ENCODE measurements at places on chromosomes 7 and 10.

DNA sequence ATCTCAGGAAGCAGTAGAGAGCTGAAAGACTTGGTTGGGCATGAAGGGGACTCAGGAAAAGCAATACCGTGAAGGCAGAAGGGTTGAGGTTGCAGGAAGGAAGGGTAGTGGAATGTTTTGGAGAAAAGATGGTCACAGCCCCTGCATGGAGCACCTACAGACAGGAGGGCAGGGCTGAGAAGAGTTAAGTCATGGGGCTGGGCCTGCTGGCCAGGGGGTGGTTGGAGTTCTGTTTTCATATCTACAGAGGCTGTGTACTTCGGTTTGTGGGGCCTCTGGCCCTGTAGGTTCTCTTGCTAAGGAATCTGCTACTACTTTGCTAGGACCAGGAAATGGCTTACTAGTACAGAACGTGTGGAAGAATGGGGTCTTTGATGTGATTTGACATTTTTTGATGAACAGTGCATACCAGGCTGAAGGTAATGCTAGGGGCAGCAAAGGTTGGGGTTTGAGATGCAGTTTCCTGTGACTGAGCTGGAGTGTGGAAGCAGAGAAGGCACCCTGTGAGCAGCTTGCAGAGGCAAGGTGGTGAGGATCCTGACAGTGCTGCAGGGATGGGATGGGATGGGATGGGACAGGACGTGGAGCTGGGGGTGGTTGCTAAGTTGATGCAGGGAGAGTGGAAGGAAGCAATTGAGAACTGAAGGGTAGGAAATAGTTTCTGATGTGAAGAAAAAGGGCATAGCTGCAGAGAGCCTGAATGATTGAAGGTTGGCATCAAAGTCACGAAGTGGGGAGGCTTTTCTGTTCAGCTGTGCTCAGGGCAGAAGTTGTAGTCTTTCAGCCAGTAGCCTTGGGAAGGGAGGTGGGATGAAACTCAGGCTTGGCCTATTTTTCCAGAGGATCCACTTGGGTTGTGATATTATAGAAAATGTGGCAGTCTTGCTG, 7.8 kb downstream of the RPS24 start:
- no peak for DNase-seq

DNA sequence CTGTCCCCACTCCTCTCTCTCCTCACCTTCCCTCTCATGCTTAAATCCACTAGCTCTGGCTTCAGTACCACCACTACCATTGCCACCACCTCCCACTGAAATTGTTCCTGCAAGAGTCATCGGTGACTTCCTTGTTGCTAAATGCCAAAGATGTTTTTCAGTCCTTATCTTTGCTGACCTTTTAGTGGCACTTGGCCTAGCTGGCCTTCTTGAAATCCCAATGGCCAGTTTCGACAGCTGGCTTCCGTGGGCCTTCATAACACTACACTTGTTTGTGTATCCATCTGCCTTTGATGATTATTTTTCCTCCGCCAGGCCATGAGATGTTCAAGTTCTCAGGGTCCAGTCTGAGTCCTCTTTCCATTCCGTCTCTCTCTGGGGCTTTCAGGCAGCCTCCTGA, 118.2 kb upstream of the NANOS1 start:
- no peak for DNase-seq

- no peak for DNase-seq
These were observed 491.1 kb upstream of the KLF6 start for GRCh38 chr10:4276151-4276550.

DNA sequence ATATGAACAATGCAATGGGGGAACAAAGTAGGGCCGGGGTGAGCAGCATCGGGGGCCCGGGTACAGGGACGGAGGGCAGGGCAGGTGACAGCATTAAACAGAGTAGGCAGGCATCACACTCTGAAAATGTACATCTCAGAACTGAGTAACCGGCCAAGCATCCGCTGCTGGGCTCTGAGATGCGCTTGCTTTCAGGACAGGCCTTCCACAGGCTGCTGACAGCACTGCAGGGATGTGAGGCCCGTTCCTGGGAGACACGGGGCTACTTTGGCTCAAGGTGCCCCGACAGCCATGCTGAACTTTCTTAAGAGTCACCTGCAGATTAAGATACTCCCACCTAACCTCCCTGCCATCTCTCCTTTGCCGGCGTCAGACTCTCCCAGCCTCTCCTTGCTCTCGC, 64.3 kb upstream of the FGFR2 start:
- no peak for DNase-seq

DNA sequence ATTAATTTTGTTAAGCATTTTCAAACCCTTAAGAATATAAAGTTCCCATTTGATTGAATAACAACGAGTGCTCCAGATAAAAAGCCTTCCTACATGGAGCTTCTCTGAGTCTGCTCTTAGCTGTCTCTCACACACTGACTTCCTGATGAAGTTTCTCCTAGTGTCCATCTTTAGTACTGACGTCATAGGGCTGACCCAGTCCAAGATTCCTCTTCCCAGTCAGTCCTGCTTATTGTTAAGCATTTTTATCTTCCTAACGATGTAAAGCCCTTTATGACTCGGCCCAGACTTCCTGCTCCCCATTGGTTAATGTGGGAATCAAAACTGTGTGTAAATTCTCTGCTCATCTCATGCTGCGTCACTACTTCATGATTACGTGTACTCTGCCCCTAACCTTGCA, 398.8 kb downstream of the TFEC start:
- no peak for DNase-seq

DNA sequence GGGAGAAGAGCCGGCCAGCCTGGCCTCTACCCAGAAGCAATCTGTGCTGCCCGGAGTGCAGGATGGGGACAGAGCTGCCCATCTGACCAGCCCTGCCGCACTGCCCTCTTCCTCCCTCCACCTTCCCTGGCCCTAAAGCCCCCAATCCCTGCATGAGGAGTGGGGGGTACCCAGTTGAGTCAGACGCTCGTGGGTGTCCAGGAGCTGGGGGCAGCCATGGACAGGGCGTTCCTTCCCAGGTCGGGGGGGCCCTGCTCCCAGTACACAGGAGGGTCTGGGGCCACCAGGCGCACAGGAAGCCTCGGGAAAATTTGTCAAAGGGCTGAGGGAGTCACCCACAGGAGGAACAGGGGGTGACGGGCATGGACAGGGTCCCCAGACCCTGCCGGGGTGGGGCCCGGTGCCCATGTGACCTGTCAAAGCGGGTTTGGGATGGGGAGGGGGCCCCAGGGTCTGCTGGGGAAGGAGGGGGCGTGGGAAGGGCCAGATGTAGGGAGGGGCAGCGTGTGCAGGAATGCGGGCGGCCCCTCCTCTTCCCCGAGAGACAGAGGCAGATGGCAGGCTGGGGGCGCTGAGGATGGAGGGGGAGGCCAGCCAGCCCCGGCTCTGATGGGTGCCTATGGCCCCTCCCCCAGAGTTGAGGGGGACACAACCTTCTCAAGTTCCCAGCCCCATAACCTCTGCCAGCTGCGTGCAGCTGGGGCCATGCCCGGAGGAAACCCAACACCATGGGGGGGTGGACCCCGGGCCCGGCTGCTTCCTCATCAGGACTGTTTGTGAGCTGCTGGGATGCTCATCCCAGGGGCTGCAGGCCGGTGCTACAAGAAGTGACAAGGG, 21.5 kb upstream of the GRIFIN start:
- DNase-seq, result no peak

GRCh38 chr7:50684011-50684712, 98.5 kb downstream of the GRB10 start:
- DNase-seq, result no peak

DNA sequence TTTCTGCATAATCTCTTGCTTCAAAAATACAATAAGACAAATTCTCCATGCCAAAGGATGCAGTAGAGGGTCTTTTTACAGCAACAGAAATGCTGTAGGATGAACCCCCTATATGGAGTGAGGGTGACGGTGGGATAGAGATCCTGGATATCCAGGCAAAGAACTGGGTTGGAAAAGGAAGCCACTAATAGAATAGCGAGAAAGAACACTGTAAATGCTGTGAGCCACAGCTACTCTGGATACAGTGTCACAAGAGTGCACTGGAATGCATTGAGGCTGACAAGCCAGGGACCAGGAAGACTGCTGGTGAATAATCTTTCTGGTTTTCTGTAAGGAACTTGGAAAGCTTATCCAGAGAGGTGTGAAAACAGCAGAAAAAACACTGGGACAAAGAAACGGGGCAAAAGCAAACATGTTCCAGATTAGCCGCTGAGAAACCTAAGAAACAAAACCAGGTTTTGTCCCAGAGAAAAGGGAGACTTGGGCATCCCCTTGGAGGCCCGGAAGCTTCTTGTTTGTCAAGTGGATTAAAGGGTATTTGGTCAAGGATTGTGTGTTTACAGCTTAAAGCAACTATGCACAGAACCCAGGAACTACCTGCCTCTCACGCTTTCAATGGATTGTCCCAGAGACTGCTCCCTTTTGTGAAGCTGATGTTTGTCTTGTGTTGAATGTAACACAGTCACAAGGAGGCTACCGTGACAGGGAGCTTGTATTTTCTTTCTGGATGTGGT, 6.2 kb upstream of the MSMB start:
- DNase-seq, result no peak

GRCh38 chr10:87652261-87652660, 7.4 kb upstream of the PAPSS2 start:
- DNase-seq, result no peak

GRCh38 chr10:129277084-129277483, 190.0 kb upstream of the MGMT start:
- DNase-seq, result no peak

GRCh38 chr7:135602304-135602703, 44.6 kb downstream of the NUP205 start:
- DNase-seq, result no peak

GRCh38 chr10:33217854-33218253, 116.6 kb downstream of the NRP1 start:
- no peak for DNase-seq

- DNase-seq, result no peak
These were observed 102.4 kb upstream of the IKZF1 start for GRCh38 chr7:50202052-50202555.

- DNase-seq, result peak; percentile 19
These were observed 29.7 kb downstream of the VIM start for GRCh38 chr10:17257466-17258321.

DNA sequence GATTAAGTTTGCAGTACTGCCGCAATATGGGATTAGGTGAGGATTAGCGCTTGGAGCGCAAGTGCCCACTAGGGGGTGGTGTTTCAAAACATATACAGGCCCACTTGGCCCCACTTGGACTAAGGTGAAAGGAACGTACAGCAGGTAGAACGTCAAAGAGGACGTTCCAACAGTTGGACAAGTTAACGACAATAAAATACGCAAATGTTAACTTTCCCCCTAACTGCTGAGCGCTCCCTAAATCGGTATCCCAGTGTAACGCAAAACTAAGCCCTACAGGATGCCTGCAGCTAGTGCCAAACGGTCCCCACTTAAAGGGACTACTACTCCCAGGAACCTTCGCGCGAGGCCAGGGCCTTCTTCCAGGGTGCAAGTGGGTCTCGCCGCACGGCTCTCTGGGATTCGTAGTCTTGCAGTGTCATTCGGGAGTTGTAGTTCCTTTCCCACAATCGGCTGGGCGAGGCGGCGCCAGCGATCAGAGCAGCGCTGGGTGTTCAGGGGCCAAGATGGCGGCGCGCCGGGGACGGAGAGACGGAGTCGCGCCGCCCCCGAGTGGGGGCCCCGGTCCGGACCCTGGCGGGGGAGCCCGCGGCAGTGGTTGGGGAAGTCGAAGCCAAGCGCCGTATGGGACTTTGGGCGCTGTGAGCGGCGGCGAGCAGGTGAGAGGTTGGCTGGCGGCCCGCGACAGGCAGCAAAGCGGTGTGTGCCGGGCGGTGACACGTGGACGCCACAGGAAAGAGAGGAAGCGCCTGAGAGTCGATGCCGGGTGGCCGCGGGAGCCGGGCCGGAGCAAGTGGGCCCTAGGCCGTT, at the start of gene PPRC1:
Gene PPRC1, plus strand, starts transcription at position 478 of the 810 bp plus-strand sequence. Its CDS starts 29 bp downstream, at position 507.
- peak; percentile 88 for DNase-seq

- DNase-seq, result no peak
These were observed 18.2 kb upstream of the CHST3 start for GRCh38 chr10:71945819-71946474.

DNA sequence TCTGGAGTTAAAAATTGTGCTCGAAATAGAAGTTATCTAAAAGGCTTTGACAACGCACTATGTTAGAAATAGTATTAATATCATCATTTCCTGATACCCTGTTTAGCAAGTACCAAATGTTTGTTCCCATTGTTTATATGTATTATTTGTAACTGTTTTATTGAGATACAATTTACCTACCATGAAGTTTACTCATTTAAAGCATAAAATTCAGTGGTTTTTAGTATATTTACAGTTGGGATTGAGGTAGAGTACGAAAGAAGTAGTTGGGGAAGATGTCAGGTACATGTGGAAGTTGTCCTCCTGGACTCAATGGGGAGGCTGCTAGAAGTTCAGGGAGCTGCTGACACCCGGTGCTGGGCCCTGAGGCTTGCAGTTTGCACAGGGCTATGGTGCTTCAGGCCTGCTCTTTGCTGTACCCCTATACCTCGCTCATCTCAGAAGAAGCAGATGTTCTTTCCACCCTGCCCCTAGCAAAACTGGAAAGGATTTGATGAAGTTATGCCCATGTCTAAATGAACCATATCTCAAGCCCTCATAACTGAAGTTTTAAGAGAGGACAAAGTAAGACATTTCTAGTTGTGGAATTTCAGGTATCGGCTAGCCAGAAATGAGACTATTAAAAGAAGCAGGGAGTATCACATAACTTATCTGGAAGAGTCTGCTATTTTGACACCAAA, 25.2 kb upstream of the WNT16 start:
- no peak for DNase-seq

DNA sequence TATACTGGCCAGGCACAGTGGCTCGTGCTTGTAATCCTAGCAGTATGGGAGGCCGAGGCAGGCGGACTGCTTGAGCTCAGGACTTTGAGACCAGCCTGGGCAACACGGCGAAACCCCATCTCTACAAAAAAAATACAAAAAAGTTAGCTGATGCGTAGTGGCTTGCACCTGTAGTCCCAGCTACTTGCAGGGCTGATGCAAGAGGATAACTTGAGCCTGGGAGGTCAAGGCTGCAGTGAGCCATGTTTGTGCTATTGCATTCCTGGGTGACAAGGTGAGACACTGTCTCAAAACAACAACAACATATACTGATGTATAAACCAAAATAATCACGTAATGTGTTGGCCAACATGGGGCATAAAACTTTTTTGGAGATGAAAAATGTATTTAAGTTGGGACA, 6.4 kb upstream of the NPM3 start:
- no peak for DNase-seq

GRCh38 chr10:91247360-91248111, 27.1 kb downstream of the PCGF5 start:
- DNase-seq, result no peak

Data from stimulated activated CD4-positive, alpha-beta T cell treated with anti-CD3 and anti-CD28 coated beads, Interleukin-1b, Interleukin-23, amount 100 ng/mL, for 1 hour (primary cell).